Natural killer cell (primary cell): ENCODE measurements at places on chromosomes 7 and 10. TPM values are rescaled to one million over a fixed set of nuclear protein-coding genes. Genes with fewer than 3 reads are reported as not detected.

DNA sequence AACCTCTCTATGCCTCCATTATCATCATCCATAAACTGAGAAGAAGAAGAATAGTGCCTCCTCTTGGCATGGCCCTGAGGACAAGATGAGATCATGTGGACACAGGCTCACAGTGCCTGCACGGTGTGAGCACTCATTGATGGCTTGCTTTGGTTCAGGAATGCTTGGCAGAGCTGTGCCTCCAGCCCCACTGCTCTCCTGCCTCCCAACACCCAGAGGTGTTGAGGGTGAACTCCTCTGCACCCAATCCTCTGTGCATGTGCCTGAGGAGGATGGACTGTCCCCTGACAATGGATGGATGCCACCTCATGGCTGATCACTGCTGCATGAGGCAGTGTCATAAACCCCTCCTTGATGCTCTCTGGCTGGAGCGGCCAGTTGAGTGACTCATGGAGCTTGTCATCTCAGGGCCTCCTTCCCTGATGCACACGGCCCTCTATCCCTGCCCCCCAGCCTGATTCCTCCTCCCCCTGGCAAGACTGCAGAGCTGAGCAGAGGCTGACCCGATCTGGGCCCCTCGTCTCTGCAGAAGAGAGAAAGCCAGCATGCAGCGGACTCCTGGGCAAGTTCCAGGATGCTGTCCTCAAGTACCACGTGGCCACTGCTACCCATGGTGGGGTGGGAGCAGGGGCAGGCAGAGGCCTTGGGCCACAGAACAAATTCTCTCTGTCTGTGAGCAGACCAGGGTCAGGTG, 136.3 kb downstream of the KCNMA1 start:
- DNase-seq = no peak

GRCh38 chr7:142873871-142874270, 11.7 kb downstream of the TRPV6 start:
- no peak for DNase-seq

DNA sequence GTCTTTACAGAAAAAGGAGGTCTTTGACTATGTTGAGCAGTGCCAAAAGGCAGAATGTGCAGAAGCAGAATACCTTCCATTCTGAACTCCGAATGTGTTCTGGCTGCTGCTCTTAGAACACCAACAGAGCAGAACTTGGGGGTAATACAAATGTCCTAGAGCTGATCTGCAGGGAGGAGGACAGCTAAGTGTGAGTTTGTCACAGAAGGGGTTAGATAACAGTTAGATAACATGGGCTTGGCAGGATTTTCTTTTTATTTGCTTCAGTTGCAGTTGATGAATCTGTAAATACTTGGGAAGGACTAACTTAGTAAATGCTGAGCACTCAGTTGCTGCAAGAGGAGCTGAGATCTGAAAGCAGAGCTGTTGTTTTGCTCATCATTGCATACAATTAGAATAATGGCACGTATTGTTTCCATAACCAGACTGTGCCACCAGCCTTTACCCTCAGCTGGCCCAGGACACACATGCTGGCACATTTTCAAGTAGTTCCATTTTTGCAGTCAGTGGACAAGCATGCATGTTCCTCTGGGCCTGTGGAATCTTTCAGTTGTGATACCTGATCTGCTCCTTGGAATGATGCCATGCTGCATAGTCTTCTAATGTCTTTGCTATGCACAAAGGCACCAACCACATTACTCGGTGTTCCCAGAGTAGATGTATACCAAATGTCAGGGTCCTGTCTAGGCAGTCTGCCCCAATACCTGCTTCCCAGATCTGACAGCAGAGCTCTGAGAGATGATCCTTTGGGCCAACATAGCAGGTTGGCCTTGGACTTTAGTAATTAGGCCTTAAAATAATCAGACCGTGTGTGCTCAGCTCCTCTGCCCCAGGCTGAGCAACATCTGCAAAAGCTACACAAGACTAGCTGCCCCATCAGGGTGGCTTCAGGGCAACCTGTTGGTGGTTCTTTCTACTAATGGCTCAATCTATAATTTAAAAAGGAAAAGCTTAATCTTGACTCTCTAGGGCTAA, 55.7 kb downstream of the GSDME start:
- no peak for DNase-seq

DNA sequence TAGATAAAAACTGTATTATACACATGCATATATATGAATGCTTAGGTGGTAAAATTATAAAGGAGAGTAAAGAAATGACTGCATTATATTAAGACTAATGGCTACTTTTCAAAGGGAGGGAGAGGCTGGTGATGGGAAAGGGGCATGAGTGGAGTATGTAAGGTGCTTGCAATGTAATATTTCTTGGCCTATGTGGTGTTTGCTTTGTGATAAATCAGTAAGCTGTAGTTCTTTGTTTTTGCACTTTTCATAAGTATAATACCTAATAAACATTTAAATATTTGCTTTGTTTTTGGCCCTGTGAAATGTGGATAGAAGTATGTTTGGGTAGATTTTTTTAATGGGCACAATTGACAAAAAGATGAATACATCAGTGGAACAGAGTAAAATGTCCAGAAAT, 25.9 kb downstream of the AGBL3 start:
- DNase-seq = no peak

The OR13A1 gene
- total RNA-seq = not detected

- no peak for DNase-seq
These were observed 60.8 kb upstream of the ELN start for GRCh38 chr7:73966941-73967831.

DNA sequence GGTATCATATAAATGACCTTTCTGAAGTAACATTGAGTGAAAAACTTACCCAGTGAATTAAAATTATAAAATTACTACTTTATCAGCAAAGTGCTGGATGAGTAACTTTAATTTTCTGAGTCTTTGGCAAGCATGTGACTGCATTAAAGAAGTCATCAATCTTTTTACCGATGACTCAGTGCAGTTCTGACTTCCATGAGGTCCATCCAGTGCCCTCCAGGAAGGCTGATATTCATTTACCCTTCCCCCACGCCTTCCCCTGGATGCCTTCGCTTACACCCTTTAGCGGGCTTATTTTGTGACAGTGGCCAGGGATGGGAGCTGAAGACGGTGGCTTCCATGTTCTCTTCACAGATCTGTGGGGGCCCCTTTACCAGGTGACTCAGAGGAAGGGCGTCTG, 572.9 kb upstream of the PFKP start:
- no peak for DNase-seq

- no peak for DNase-seq
These were observed 60.7 kb upstream of the EXOC6 start for GRCh38 chr10:92787557-92788152.

GRCh38 chr10:102757323-102757722, 13.6 kb downstream of the WBP1L start:
- DNase-seq = no peak

DNA sequence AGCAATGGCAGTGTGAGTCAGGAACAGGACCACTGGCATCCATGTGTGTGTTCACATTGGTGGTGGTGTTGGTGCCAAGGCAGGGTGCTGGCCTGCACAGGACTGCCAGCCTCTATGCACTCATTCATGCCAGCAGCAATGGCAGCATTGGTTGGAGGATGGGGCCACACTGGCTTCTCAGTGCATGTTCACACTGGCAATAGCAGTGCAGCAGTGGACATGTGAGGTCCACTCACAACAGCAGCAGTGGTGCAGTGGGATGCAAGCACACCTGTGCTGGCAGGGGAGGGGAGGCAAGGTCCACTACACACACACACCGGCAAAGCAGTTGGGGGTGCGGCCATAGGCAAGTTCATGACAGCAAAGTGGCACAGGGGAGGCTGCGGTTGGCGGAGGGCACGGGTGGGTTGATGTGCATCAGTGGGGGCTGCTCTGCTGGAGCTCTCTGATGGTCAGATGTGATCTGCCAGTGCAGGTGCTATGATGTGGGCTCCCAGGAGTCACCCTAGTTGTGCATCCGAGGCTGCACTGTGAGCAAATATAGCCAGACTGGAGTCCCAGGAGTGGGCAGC, 57.8 kb upstream of the TNKS2 start:
- no peak for DNase-seq

DNA sequence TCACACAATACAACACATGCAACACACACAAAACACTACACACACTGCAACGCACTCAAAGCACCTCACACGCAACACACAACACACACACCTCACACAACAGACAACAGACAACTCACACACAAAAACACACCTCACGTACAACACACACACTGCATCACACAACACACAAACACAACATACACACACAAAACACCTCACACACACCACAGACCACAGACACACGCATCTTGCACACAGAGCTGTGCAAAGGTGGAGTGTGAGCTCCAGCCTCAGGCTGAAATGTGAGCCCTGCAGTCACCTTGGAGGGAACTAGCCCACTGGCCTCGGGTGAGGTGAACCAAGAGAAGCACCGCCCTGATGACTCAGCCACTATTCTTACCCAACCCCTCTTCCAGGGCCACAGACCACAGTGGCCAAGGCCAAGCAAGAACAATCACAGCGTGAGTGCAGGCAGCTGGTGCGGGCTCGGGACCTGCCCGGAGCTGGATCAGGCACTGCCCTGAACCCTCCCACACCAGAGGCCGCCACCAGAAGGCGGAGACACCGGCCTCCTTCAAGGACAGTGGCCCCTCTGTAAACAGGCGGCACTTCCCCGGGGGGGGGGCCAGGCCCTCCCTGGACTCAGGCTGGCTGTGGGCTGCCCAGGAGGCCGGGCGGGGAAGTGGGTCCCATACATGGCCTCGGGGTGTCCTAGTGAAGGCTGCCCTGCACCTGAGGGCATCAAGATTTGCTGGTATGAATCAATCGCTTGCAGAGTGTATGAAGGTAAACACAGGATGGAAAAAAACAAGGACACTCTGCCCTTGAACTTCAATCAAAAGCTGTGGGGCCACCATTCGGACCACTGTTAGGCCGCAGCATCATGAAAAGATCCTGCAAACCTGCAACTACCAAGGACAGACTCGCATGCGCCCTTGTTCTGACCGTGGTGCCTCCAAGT, 106.7 kb downstream of the TNS3 start:
- DNase-seq = peak; percentile 26

The HECW1 gene
- not detected for total RNA-seq

DNA sequence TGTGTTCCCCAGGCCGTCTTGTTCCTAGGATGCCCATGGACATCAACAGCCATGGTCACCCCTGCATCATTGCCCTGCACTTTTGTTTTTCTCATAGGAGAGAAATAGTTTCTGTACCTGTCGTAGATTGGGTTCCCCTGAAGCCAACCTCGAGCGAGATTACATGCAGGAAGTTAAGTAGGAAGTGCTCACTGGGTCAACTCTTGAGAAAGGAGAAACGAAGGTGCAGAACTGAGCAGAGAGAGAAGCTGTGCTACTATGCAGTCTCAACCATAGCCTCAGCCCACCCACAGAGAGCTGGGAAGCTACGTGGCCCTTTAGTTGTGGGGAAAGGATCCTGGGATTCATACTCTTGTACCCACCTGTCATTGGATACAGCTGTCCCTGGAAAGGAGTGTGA, 165.2 kb downstream of the HERPUD2 start:
- no peak for DNase-seq

DNA sequence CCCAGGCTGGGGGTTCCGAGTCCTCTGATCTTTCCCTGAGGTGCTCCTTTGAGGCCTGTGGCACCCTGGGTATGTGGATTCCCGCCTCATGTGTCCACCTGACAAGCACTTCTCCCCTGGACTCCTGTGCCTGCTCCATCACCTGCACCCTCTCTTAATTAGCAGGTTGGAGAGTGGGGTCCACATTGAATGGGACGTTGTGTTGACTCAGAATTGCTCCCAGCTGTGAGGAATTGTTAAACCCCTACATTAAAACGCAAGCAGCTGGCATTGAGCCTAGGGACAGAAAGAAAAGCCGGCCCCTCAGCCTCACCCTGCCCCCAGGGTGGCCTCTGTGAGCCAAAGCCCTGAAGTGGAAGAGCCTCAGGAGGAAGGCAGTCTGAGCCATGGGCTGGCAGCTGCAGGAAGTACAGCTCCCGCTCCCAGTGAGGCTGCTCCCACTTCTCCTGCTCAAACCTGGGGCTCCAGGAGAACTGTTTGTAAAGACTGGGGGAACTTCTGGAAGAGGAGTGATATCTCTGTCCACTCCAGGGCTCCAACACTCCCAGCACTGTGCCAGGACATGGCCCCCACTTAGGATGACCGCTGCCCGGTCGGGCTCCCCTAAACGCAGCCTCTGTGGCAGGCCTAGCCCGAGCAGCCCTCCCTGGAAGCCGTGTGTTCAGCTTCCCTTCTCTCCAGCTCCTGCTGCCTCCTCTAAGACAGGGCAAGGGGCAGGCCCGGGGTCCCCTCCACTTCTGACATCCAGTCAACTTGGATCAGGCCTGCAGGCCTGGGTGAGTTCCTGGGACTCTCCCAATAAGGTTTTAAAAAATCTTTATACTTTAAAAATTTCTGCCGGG, 1.8 kb upstream of the OPN4 start:
- DNase-seq = no peak
